Stimulated activated CD4-positive, alpha-beta T cell treated with anti-CD3 and anti-CD28 coated beads, Interleukin-12 subunit alpha, Interleukin-12 subunit beta, amount 100 ng/mL, for 24 hours (primary cell): ENCODE measurements at places on chromosomes 1 and 21.

- no peak for DNase-seq
These were observed 19.3 kb upstream of the POFUT2 start for GRCh38 chr21:45306832-45307571.

DNA sequence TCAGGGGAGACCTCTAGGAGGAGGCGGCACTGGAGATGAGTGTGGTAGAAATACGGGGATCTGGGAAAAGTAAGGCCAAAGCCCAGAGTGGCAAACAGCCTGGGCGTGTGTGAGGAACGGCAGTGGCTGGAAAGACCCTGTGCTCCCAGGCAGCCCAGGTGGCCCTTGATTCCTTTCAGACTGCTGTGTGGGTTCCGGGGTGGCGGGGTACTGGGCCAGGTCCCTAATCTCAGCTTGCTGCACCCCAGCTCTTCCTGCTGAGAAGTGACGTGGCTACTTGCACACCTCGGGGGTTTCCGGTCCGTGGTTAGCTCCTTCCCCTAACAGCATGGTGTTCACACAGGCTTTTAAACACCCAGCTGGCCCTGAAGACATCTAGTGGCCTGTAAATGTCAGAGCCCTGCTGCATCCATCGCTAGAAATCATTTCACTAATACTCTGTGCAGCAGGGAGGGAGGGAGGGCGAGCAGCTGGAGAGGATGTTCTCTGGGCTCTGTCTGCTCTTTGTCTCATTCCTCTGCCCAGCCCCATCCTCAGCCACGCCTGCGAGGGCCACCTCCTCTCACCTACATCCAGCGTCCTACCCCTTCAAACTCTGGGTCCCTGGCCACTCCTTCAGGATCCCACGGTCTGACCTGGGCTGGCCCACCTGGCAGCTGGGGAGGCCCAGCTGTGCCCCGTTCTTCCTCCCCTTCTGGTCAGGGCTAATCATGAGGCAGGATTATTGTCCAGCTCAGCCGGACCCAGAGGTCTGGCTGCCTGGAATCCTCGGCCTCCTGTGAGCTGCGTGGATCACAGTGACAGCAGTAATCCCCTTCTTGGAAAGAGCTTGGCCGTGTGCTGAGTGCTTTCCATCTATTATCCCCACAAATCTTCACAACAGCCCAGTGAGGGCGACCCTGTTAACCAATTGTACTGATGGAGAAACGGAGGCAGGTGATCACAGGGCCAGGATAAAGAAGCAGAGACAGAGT lies 7.2 kb downstream of the ZDHHC18 start:
- DNase-seq: peak; percentile 71

DNA sequence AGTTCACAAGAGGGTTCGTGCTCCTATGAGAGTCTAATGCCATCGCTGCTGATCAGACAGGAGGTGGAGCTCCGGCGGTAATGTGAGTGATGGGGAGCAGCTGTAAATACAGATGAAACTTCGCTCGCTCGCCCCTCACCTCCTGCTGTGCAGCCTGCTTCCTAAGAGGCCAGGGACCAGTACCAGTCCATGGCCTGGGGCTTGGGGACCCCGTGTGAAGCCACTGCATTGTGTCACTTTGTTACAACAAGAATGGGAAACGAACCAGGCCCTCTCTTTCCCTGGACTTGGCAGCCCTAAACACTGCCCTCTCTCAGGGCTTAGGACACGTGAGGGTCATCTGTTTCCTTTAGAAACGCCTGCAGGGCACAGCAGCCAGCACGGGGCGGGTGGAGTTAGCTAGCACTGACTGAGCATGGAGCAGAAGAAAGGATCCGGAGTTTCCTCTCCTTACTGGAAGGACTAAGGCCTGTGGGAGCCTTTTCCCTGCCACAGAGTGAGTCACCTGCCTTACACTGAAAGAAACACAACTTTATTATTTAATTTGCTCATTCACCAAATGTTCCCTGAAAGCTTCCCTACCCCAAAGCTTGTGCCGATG lies 185.2 kb upstream of the TMEM51 start:
- DNase-seq: no peak

DNA sequence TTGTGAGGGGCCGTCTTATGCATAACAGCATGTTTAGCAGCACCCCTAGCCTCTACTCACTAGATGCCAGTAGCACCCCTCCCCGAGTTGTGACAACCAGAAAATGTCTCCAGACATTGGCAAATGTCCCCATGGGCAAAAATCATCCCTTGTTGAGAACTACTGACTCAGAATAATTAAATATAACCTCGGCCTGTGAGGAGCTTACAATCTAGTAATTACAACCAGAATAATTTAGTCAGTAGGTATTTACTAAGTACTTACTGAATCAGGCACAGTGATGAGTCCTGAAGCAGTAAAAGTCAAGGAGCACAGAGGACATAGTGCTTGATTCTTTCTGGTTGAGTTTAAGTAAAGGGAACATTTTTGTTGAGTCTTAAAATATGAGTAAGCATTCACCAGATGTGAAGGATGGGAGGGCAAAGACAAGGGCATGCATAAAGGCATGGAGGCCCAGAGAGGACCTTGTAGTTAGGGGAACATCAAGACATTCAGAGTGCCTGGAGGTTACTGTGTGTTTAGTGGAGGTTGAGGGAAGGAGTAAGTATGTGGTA lies 44.1 kb upstream of the KCNQ4 start:
- DNase-seq: no peak

DNA sequence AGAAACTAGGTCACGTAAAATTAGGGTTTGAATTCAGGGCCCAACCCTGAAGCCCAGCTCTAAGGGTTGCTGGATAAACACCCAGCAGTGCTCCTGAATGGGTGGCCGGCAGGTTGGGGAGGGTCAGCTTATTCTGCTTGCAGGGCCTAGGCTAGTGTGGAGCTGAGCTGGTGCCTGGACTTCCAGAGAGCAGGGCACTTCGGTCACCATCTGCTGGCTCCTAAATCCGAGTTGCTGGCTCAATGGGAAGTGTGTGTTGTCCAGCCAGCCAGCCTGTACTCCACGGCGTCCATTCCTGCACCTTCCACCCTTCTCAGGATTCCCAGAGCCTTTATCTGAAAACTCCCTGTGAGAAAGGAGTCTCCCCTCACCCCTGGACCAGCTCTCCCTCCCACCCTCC lies 23.0 kb downstream of the TRIM67 start:
- DNase-seq: no peak
